ENCODE measurements at places on chromosomes 5 and 9. TPM values are rescaled to one million over a fixed set of nuclear protein-coding genes. Genes with fewer than 3 reads are reported as not detected.
A peak's percentile ranks its signal among the peaks of the same experiment; 100 is the strongest.

HRCT1 gene
- total RNA-seq = not detected

LCN9 gene
- total RNA-seq = not detected

ISCA1 gene
- 16.8 TPM for total RNA-seq

GRCh38 chr9:87869082-87869481, 13.6 kb upstream of the SPATA31E1 start:
- no peaks in the 10 kb centered on the region for H3K4me1 ChIP-seq
- H3K36me3 ChIP-seq = no peaks in the 10 kb centered on the region
- no peak for DNase-seq
- no peak overlapping the region for H3K27ac ChIP-seq

GRCh38 chr5:160071916-160072315, 47.3 kb downstream of the PWWP2A start:
- peaks cover 6% of the 10 kb centered on the region for H3K4me1 ChIP-seq
- H3K4me3 ChIP-seq = no peak overlapping the region
- no peak for DNase-seq
- H3K27me3 ChIP-seq = no peaks in the 10 kb centered on the region

- H3K4me1 ChIP-seq = no peaks in the 10 kb centered on the region
- no peak overlapping the region for H3K4me3 ChIP-seq
- no peak overlapping the region for H3K27ac ChIP-seq
- H3K27me3 ChIP-seq = no peaks in the 10 kb centered on the region
- no peak for DNase-seq
These were observed 20.6 kb upstream of the NNT start for GRCh38 chr5:43582082-43583005.

- H3K4me1 ChIP-seq = no peaks in the 10 kb centered on the region
- no peak for DNase-seq
- no peak overlapping the region for H3K27ac ChIP-seq
- H3K36me3 ChIP-seq = no peaks in the 10 kb centered on the region
These were observed 282.8 kb upstream of the C9orf72 start for GRCh38 chr9:27856054-27856453.

DNA sequence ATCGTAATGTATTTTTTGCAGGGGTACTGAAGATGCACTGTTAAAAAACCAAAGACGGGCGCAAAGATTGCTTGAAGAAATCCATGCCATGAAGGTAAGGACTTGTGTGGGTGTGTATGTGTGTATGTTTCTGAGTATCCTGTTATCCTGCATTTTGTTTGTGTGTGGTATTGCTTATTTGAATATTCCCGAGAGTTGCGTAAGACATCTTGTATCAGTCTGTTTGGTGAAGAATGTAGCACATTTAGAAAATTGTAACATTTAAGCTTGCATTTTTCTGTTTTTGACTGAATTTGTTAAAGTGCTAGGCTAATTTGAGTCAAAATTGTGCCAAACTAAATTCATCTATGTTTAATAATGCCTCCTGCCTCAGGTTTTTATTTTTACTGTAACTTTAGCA, 13.5 kb downstream of the SRFBP1 start:
- H3K27me3 ChIP-seq = no peaks in the 10 kb centered on the region
- peaks cover 10% of the 10 kb centered on the region for H3K36me3 ChIP-seq
- no peak for DNase-seq
- H3K27ac ChIP-seq = no peak overlapping the region
- H3K4me1 ChIP-seq = peaks cover 7% of the 10 kb centered on the region

GRCh38 chr5:37165761-37166160, 83.4 kb downstream of the CPLANE1 start:
- H3K27ac ChIP-seq = no peak overlapping the region
- no peaks in the 10 kb centered on the region for H3K4me1 ChIP-seq
- no peak overlapping the region for H3K4me3 ChIP-seq
- no peaks in the 10 kb centered on the region for H3K27me3 ChIP-seq
- DNase-seq = no peak
- H3K36me3 ChIP-seq = peaks cover 30% of the 10 kb centered on the region

- peaks cover 8% of the 10 kb centered on the region for H3K27me3 ChIP-seq
- H3K27ac ChIP-seq = no peak overlapping the region
- DNase-seq = no peak
- H3K4me1 ChIP-seq = no peaks in the 10 kb centered on the region
- no peak overlapping the region for H3K4me3 ChIP-seq
These were observed 224.6 kb downstream of the GABBR2 start for GRCh38 chr9:98484162-98484561.

GRCh38 chr9:101739311-101739710, 864 bp upstream of the GRIN3A start:
- H3K36me3 ChIP-seq = peaks cover 3% of the 10 kb centered on the region
- no peak overlapping the region for H3K4me3 ChIP-seq
- no peak overlapping the region for H3K27ac ChIP-seq

- peak overlapping the region; percentile 32 for H3K27ac ChIP-seq
- H3K4me3 ChIP-seq = peak overlapping the region; percentile 15
- H3K4me1 ChIP-seq = peaks cover 25% of the 10 kb centered on the region
These were observed 8.5 kb upstream of the TNFSF8 start for GRCh38 chr9:114938687-114939575.

DNA sequence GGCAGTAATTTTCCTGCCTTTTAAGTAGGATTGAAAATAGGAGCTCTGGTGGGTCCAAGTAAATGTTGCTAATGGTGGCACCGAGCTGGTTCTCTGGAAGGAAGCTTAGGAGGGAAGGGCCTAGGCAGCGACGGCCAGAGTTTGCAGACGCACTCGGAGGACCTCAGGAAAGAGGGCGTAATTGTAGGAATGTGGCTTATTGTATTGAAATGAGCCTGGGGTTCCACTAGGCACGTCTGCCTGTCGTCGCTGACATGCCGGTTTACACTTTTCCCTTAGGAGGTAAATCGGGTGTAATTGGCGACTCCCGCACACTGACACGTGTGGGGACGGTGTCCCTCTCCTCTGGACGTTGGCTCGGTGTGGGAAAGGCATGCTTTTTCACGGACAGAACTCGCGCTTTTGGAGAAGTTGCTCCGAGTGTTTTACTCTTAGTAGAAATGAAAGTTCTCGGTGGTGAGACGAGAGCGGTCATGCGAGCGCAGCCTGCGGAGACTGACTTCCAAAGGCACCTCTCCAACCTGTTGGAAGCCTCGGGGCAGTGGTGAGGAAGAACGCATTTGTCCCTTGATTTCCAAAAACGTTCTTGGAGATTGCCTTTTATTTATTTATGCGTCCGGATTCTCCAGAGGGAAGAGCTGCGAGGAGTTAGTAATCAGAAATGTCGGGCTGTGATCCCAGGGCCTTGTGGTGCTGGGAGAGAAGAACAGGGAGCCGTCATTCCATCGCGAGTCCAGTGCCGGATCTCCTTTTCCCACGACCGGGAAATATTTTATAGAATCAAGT, 1.3 kb downstream of the NR4A3 start:
- H3K4me1 ChIP-seq = peaks cover 78% of the 10 kb centered on the region
- peak overlapping the region; percentile 94 for H3K4me3 ChIP-seq
- no peak overlapping the region for H3K27ac ChIP-seq
- peaks cover 4% of the 10 kb centered on the region for H3K36me3 ChIP-seq

GRCh38 chr5:137091472-137091871, 407.7 kb downstream of the SPOCK1 start:
- no peaks in the 10 kb centered on the region for H3K36me3 ChIP-seq
- H3K4me1 ChIP-seq = no peaks in the 10 kb centered on the region
- H3K27me3 ChIP-seq = no peaks in the 10 kb centered on the region
- DNase-seq = no peak

DNA sequence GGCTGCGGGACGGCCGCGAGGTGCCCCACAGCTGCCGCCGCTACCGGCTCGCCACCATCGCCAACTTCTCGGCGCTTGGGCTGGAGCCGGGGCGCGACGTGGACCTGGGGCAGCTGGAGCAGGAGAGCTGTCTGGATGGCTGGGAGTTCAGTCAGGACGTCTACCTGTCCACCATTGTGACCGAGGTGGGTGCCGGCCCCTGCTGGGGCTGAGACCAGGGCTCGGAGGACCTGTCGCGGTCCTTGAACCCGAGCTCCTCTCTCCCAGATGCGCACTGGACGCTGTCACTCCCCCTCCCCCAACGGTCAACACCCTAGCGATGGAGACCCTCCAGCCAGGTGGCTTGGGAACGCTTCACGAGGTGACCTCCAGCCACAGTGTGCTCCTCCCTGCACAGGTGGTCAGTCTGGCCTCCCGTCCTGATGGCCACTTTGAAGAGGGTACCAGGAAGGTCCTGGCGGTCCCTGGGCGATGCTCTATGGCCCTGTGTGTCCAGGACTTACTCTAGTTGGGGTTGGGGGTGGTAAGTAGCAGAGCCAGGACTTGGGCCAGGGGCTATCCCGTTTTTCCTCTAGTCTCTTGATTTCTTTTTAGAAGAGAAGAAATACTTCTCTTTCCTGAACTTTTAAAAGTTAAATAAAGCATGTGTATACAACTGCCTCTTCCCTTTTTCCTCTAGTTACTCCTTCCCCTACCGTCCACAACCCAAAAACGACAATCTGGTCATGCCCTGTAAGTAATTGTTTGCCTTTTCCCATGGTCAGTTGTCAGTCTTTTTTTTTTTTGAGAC, 866 bp downstream of the SLC22A5 start:
- H3K27ac ChIP-seq = peak overlapping the region; percentile 71
- H3K27me3 ChIP-seq = no peaks in the 10 kb centered on the region
- DNase-seq = no peak
- peak overlapping the region; percentile 62 for H3K4me3 ChIP-seq

- H3K36me3 ChIP-seq = no peaks in the 10 kb centered on the region
- no peak for DNase-seq
- H3K27ac ChIP-seq = no peak overlapping the region
- no peaks in the 10 kb centered on the region for H3K4me1 ChIP-seq
These were observed 89.9 kb upstream of the HAPLN1 start for GRCh38 chr5:83810511-83810910.

DNA sequence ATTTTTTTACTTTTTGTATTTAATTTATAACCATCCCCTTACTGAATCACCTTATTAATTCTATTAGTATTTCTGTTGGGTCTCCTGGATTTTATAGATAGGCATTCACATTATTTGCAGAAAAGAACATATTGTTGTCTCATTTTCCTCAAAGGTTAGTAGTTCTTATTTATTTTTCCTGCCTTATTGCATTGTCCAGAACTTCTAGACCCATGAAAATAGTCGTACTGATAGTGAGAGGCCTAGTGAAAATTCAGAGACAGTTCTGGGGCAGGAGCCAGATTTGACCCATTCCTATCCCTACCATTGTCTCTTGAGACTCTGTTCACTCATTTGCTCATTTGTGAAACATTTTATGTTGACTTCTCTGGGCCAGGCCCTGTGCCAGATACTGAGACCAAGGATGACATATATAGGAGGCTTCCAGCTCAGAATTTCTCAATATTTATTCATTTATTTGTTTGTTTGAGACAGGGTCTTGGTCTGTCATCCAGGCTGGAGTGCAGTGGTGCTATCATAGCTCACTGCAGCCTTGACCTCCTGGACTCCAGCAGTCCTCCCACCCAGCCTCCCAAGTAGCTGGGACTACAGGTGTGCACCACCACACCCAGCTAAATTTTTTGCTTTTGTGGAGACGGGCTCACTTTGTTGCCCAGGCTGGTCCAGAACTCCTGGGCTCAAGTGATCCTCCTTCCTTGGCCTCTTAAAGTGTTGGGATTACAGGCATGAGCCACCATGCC, 34.7 kb downstream of the COL27A1 start:
- no peak for DNase-seq
- H3K36me3 ChIP-seq = no peaks in the 10 kb centered on the region
- H3K4me1 ChIP-seq = no peaks in the 10 kb centered on the region
- no peaks in the 10 kb centered on the region for H3K27me3 ChIP-seq

Data from activated CD4-positive, alpha-beta T cell treated with anti-CD3 and anti-CD28 coated beads, Interleukin-2, amount 10 ng/mL, durations not matched to agents 7 days and 5 days (primary cell).